ENCODE measurements at places on chromosomes 6 and 20.

GRCh38 chr6:79614326-79615305 lies 16.5 kb upstream of the SH3BGRL2 start:
- DNase-seq, result no peak

- DNase-seq, result no peak
Measured at GRCh38 chr20:47370850-47371782, 14.6 kb upstream of the ZMYND8 start.

- DNase-seq, result no peak
Measured at GRCh38 chr6:162899148-162899547, 171.4 kb downstream of the PACRG start.

- no peak for DNase-seq
Measured at GRCh38 chr20:63042448-63043071, 35.8 kb upstream of the BHLHE23 start.

- peak; percentile 41 for DNase-seq
Measured at GRCh38 chr6:156752666-156753301, 24.4 kb upstream of the ARID1B start.

DNA sequence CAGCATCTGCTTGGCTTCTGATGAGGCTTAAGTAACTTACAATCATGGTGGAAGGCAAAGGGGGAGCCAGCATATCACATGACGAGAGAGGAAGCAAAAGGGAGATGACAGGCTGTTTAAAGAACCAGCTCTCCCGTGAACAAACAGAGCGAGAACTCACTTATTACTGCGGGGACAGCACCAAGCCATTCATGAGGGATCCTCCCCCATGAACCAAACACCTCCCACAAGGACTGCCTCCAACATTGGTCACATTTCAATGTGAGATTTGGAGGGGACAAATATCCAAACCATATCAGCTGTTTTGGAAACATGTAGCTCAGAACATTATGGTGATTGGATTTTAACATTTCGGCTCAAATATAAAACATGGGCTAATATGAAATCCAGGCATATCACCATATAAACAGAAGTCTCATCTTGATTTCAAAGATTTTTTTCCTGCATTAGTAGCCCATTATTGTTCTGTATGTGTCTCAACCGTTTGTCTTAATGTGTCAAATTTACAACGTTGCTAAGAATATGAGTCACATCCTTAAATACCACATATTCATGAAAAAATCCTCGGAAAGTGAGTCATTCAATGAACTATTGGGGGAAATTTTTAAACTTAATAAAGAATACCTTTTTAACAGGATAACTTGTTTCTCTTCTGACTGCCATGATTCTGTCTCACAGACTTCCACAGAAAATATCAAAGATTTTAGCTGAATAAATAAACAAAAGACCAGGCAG lies 894.3 kb downstream of the TFAP2A start:
- DNase-seq, result no peak

GRCh38 chr6:129893640-129894039 lies 32.5 kb upstream of the TMEM244 start:
- no peak for DNase-seq

DNA sequence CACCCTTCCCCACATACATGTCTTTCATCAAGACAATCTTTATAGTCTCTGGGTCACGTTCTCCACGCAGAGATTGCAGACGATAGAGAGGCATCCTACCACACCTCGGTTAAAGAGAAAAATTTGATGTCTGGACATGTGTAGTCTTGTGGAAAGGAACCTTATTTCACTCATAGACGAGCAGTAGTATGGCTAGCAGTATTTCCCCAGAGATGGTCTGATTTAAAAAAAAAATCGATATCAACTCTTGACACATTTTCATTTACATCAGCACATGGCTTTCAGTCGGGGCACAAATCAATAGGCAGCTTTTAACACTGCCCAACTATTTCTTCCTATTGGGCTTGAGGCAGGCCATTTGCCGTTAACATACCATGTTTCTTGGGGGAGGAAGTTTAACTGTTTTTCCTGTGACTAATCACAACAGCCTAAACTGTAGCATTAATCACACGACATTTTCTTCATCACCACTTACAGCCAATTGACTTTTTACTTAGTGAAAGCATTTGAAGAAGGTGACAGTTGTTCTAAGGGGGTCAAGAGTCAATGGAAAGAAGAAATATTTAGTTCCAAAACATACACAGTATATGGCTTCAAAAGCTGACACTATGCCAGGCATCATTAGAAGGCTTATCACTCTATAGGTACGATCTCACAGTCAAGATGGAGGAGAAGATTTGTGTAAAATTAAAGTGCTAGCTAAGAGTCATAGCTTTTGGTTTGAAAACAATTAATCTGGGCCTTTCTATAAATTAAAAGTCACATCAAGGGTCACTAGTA lies 129.5 kb upstream of the HDAC2 start:
- DNase-seq, result no peak

- no peak for DNase-seq
Measured at GRCh38 chr6:36977470-36977941, 8.5 kb downstream of the MTCH1 start.

GRCh38 chr6:30350524-30350923 lies 5.6 kb downstream of the RPP21 start:
- no peak for DNase-seq

- no peak for DNase-seq
Measured at GRCh38 chr20:7496394-7496991, 443.8 kb downstream of the HAO1 start.
